ENCODE measurements at places on chromosomes 4 and X. TPM values are rescaled to one million over a fixed set of nuclear protein-coding genes. Genes with fewer than 3 reads are reported as not detected.

NXF2B gene
- total RNA-seq: not detected

SRPX2 gene
- total RNA-seq: not detected

NMU gene
- total RNA-seq: 0.41 TPM

USP17L28 gene
- total RNA-seq: not detected

SLC25A4 gene
- total RNA-seq: 8.5 TPM

OPRPN gene
- not detected for total RNA-seq

MID2 gene
- total RNA-seq: 6.6 TPM

KLB gene
- not detected for total RNA-seq

PDE5A gene
- 0.32 TPM for total RNA-seq

HS3ST1 gene
- not detected for total RNA-seq

ZNF157 gene
- 1.0 TPM for total RNA-seq

ABRAXAS1 gene
- 20.6 TPM for total RNA-seq

CLDN34 gene
- not detected for total RNA-seq

DNA sequence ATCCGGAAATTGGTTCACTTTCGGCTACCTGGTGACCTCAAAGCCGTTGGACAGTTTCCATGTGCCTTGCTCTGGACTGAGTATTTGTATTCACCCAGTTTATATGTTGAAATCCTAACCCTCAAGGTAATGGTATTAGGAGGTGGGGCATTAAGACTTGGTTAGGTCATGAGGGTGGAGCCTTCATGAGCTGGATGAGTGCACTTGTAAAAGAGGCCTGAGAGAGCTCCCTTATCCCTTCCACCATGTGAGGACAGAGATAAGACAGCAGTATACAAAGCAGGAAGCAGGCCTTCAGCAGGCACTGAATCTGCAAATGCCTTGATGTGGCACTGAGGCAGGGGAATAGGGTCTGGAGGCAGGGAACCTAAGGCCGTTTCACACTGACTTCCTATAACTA, 5.3 kb upstream of the OPHN1 start:
- no peaks in the 10 kb centered on the region for H3K36me3 ChIP-seq
- H3K4me1 ChIP-seq: peaks cover 6% of the 10 kb centered on the region
- no peak overlapping the region for H3K4me3 ChIP-seq
- peaks cover 18% of the 10 kb centered on the region for H3K27me3 ChIP-seq

- peaks cover 2% of the 10 kb centered on the region for H3K36me3 ChIP-seq
- no peak overlapping the region for H3K4me3 ChIP-seq
- DNase-seq: no peak
- peaks cover 1% of the 10 kb centered on the region for H3K27me3 ChIP-seq
- no peak overlapping the region for H3K27ac ChIP-seq
Observed at GRCh38 chr4:76342803-76343202, 36.3 kb downstream of the STBD1 start.

GRCh38 chr4:119623025-119623424, 5.6 kb downstream of the PDE5A start:
- DNase-seq: no peak
- no peak overlapping the region for H3K4me3 ChIP-seq
- H3K36me3 ChIP-seq: no peaks in the 10 kb centered on the region
- no peak overlapping the region for H3K27ac ChIP-seq

DNA sequence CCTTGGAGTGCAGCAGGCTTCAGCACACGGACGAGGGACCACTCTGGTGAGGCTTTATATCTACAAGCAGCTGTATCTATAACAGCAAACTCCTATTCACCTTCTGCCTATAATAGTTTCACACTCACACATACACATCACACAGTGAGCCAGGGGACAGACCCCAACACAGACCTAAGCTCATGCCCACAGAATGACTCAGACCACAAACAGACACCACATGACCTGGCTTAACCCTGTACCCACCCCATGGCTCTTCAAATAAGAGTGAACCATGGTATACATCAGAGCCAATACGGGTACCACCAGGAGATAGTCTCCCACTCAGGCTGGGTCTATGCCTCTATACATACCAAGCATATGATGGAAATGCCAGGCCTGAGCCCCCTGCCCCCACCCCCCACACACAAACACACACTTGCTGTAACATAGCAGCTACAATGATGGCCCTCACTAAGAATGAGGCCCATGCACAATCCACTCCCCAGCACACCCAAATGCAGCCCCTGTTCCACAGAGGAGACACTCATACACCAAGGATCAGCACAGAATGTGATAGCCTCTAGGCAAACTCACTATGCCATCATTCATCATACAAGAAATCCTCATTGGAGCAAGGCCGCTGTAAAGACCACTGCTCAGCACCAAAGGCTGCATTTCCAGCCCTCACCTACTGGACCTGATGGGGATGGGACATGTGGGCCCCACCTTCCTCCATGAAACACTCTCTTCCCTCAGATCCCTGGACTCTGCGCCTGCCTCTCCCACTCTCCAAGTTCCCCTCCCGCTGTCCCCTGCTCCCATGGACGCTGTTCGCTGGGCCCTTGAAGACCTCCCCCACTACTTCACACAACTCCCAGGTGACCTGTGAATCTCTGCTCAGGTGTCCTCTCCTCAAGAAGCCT, 62.1 kb upstream of the XIAP start:
- peak; percentile 23 for DNase-seq
- H3K27ac ChIP-seq: no peak overlapping the region
- no peak overlapping the region for H3K4me3 ChIP-seq
- H3K36me3 ChIP-seq: no peaks in the 10 kb centered on the region
- no peaks in the 10 kb centered on the region for H3K27me3 ChIP-seq

DNA sequence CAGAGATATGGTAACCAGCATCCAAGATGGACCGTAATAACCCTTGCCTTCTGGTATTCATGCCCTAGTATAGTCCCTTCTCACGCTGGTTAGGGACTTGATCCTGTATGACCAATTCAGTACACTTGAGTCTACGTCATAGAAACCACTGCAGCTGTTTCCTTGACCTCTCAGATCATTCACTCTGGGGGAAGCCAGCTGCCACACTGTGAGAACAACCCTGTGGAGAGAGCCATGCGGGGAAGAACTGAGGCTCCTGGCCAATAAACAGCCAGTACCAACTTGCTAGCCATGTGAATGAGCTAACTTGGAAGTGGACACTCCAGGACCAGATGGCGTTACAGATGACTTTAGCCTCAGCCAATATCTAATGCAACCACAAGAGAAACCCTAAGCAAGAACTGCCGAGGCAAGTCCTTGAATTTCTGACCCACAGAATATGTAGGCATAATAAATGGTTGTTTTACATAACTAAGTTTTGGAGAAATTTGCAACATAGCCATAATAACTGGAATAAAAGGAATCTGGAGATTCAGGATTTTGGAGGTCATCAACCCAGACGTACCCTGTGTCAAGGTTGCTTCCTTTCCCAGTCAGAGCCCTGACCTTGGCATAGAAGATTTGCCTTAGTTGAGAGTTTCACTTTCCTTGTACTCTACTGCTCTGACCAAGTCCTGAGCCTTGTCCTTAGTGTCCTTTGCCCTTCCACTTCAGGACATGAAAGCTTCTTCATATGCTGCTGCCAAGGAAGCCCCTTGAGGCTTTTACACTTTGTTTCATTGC, 87.3 kb upstream of the ZNF81 start:
- no peak for DNase-seq
- no peaks in the 10 kb centered on the region for H3K4me1 ChIP-seq

DNA sequence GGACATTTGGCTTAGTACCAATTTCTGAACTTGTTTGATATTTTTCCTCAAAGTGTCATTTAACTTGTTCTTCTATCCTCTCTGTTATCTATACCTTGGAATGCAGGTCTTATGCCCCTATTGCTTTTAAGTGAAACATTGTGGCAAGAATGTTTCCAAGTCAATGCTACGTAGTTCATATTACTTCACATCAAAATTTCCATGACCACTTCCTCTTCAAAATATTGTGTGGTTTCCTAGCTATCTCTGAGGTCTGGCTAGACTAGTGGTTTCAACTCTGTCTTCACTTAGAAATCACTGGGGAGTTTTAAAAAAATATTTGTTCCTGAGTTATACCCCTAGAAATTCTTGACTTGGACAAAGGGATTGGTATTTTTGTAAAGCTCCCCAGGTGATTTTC, 20.2 kb upstream of the RASGEF1B start:
- DNase-seq: no peak

GRCh38 chrX:30910124-30910860, 21.2 kb upstream of the TAB3 start:
- H3K27ac ChIP-seq: peak overlapping the region; percentile 61
- no peak overlapping the region for H3K4me3 ChIP-seq
- no peaks in the 10 kb centered on the region for H3K36me3 ChIP-seq
- peaks cover 7% of the 10 kb centered on the region for H3K4me1 ChIP-seq
- peak; percentile 44 for DNase-seq
- no peaks in the 10 kb centered on the region for H3K27me3 ChIP-seq

- no peaks in the 10 kb centered on the region for H3K27me3 ChIP-seq
- H3K36me3 ChIP-seq: no peaks in the 10 kb centered on the region
- no peak overlapping the region for H3K4me3 ChIP-seq
- H3K27ac ChIP-seq: no peak overlapping the region
Observed at GRCh38 chr4:81466841-81467671, 4.7 kb downstream of the RASGEF1B start.

DNA sequence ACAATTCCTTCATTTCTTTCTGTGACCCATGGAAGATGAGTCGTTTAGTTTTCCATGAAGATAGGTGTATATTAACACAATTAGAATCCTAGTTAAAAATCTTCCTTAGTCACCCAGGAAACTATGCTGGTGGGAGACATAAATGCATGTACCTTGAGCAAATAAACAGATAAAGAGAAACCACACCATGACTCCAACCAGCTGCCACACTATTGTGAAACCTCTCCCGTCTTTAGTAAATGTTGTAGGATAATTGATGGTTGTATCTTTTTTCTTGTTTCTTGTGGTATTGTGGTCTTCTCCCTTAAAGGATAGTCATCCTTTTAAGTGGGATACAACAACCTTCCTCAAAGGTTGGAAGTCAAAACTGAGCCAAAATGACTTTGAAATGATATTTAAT, 103.8 kb upstream of the LEF1 start:
- H3K27ac ChIP-seq: no peak overlapping the region
- H3K4me1 ChIP-seq: peaks cover 5% of the 10 kb centered on the region
- no peaks in the 10 kb centered on the region for H3K27me3 ChIP-seq
- DNase-seq: no peak
- no peaks in the 10 kb centered on the region for H3K36me3 ChIP-seq
- H3K4me3 ChIP-seq: no peak overlapping the region

GRCh38 chr4:90118527-90119195, 8.5 kb upstream of the CCSER1 start:
- no peaks in the 10 kb centered on the region for H3K36me3 ChIP-seq
- no peaks in the 10 kb centered on the region for H3K4me1 ChIP-seq
- H3K27ac ChIP-seq: no peak overlapping the region

DNA sequence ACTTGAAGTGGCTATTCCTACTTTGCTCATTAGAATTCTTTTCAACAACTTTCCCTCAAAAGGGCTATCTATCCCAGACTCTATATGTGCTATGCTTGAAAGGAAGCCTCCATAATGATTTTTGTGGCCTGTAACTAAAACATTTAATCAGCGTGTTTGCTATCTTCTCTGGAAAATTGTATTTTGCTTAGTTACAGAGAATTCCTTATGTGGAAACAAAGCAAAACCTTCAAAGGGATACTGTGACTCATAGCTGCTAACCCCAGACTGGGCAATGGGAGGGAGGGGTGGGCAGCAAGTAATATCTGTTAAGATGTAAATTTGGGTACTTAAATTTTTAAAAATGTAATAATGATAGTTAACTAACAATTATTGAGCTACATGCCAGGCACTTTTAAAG, 3.7 kb downstream of the SLC25A14 start:
- no peak overlapping the region for H3K4me3 ChIP-seq
- no peak for DNase-seq
- H3K36me3 ChIP-seq: peaks cover 2% of the 10 kb centered on the region
- H3K4me1 ChIP-seq: peaks cover 23% of the 10 kb centered on the region
- H3K27me3 ChIP-seq: no peaks in the 10 kb centered on the region

- H3K36me3 ChIP-seq: no peaks in the 10 kb centered on the region
- peaks cover 9% of the 10 kb centered on the region for H3K27me3 ChIP-seq
- no peak overlapping the region for H3K27ac ChIP-seq
- peaks cover 24% of the 10 kb centered on the region for H3K4me1 ChIP-seq
- DNase-seq: no peak
Observed at GRCh38 chr4:140255927-140256326, 101.9 kb upstream of the MAML3 start.

DNA sequence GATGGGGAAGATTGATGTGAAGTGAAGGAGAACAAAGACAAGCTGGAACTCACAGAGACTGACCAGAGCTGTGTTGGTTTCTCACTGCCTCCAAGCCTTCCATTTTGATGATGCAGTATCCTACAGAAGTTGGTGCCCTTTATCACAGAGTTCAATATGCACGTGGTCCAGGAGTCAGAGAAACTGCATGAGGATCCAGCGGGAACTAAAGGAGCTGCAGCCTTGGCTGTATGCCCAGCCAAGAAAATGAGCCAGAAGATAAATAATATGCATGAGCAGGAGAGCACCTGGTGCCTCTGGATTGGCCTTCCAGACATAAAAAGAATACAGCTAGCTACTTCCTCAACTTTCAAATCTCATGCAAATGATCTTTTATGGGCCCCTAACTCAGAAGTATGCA, 44.3 kb upstream of the DCLK2 start:
- H3K36me3 ChIP-seq: no peaks in the 10 kb centered on the region
- no peak overlapping the region for H3K4me3 ChIP-seq
- H3K4me1 ChIP-seq: no peaks in the 10 kb centered on the region
- peaks cover 3% of the 10 kb centered on the region for H3K27me3 ChIP-seq

DNA sequence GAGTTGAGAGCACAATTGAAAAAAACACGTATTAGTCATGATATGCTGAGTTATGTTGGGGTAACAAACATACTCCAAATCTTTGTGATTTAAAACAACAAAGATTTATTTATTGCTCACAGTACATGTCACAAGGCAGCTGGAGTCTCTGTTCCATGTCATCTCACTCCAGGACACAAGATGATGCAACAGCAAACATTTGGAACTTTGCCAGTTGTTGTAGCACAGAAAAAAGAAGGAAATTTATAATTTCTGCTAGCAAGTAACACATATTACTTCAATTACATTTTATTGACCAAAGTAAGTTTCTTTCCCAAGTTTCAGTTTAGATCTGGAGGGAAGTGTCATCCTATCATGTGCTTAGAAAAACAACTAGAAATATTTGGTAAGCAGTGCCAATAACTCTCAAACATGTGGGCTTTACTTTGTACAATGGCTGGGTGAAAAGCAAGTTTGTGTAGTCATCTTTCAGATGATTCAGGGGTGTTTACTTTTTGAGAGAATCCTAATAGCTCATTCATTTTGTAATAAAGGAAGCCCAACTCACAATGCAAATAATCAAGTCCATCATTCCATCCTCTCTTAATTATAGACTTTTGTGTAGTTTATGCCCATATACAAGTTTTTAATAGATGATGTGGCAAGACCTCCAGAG, 452.3 kb downstream of the ZIC3 start:
- no peak for DNase-seq
- H3K4me3 ChIP-seq: no peak overlapping the region
- no peak overlapping the region for H3K27ac ChIP-seq
- H3K27me3 ChIP-seq: peaks cover 1% of the 10 kb centered on the region

Data from activated CD8-positive, alpha-beta T cell treated with anti-CD3 and anti-CD28 coated beads for 36 hours (primary cell).